ENCODE measurements at places on chromosomes 3 and 15.

GRCh38 chr3:36482256-36482655 is 102.0 kb downstream of the STAC start:
- DNase-seq: no peak

DNA sequence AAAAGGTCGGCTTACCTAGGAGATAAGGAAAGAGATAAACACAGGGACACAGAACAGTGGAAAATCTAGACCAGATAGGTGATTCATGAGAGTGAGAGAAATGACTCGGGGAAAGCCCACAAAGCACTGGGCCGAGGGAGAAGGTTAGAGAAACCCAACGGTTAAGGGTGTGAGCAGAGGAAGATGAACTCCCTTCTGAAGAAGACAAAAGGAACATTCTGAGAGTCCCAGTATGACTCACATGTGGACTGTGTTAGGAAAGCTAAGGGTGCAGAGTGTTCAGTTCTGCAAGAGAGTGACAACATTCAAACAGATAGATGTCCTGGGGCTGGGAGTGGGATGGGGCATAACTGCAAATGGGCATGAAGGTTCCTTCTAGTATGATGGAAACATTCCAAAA is 83.0 kb downstream of the CNTN3 start:
- DNase-seq: no peak

DNA sequence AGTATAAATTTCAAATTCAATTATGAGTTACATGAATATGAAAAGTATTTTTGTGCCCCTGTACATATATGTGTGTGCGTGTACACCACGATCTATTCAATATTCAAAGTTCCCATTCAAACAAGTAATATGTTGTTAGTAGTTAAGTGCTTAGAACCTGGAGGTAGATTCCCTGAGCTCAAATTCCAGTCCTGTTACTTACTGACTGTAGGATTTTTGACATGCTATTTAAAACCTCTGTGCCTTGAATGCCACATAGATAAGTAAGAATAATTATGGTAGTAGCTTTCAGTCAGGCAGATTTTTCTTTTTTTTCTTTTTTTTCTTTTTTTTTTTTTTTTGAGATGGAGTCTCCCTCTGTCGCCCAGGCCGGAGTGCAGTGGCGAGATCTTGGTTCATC is 53.3 kb upstream of the CMSS1 start:
- DNase-seq: no peak

GRCh38 chr3:123620343-123620742 is 35.5 kb upstream of the HACD2 start:
- no peak for DNase-seq

- DNase-seq: no peak
Measured at GRCh38 chr3:188468662-188469061, 314.7 kb downstream of the LPP start.

- no peak for DNase-seq
Measured at GRCh38 chr15:69316291-69316690, 17.6 kb downstream of the PAQR5 start.

- DNase-seq: no peak
Measured at GRCh38 chr15:41882689-41883483, 11.0 kb downstream of the SPTBN5 start.

DNA sequence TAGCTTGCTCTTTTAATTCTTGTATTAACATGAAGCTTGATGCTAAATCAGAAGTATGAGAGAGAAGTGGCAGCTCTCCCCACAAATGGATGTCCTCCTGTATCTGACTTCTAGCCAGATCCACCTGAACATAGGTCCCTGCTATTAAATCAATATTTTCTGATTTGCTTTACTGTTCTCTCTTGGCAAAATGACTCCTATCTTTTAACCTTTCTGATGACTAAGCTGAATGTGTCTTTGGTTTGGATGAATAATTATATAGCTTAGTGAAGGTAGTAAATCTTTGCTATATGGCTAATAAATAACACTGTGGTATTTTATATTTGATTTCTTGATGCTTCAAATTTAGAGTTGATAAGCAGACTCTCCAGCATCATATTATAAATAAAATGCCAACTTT is 28.3 kb upstream of the ARL14 start:
- no peak for DNase-seq

GRCh38 chr15:62444104-62445022 is 279.3 kb upstream of the C2CD4B start:
- DNase-seq: no peak

DNA sequence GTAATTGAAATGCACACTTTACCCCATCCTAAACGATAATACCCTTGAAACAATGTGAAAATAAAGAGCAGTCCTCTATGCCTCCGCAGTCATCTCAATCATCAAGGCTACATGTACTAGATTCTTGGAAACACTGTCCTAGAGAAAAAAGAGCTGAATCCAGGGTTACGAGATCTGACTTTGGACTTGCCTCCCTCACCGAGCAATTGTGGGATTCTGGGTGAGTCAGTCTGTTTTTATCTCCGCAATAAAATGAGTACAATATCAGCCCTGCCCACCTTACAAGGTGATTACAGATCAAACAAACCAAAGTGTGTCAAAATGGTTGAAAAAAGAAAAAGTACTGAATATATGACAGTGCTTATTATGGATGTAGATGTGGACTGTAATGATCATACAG is 152.3 kb upstream of the SNTN start:
- no peak for DNase-seq

GRCh38 chr15:36356978-36357601 is 222.3 kb upstream of the CDIN1 start:
- DNase-seq: no peak

- peak; percentile 92 for DNase-seq
Measured at GRCh38 chr3:64238971-64239667, 13.9 kb upstream of the PRICKLE2 start.

DNA sequence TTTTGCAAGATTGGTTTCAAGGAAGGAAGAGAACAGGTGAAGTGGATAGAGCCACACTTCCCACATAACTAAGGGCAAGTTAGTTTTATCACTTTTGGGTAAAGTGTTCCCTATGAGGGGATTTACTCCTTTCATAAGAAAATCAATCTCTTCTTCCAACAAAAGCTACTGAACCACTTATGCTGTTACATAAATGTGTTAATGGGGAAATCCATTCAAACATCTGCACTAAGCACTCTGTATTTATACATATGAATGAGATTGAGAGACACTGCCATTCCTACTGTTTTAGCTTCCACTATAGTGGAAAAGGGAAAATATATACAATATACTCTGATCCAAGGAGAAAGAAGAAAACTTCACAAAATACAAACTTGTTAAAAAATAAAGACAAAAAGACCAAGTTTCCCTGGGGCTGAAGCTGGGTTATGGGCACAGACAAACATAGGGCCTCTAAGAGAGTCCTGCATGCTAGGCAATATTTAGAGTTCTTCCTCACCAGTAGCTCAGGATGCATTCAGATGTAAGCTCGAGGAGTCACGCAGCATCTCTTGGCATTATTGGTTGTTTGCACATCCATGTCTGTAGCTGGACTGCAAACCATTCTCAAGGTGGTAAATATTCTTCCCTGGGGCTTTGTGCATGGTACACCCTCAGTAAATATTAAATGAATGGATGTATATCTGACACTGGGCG is 454.2 kb downstream of the FGF12 start:
- DNase-seq: no peak

GRCh38 chr15:95252404-95252803 is 1021.0 kb downstream of the MCTP2 start:
- no peak for DNase-seq

GRCh38 chr3:23916152-23916885 is 471 bp downstream of the NKIRAS1 start:
- DNase-seq: no peak

- no peak for DNase-seq
Measured at GRCh38 chr15:31295658-31296057, 31.0 kb upstream of the KLF13 start.

DNA sequence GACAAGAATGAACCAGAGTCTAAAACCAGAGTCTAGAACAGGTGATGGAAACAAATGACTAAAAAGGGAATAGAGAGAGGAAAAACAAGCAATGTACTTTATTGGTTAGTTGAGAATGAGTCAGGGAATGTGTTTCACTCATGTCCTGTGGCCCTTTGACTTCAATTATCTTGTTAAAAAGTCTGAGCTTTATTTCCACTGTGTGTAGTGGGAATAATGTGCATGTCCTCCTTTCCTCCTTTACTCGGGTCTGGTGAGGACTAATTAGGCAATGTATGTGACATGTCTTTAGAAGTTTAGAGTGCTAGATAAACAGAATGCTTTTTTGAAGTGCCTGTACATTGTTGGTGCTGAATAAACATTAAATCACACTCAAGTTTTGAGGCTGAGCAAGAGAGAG is 21.3 kb downstream of the LSAMP start:
- no peak for DNase-seq

DNA sequence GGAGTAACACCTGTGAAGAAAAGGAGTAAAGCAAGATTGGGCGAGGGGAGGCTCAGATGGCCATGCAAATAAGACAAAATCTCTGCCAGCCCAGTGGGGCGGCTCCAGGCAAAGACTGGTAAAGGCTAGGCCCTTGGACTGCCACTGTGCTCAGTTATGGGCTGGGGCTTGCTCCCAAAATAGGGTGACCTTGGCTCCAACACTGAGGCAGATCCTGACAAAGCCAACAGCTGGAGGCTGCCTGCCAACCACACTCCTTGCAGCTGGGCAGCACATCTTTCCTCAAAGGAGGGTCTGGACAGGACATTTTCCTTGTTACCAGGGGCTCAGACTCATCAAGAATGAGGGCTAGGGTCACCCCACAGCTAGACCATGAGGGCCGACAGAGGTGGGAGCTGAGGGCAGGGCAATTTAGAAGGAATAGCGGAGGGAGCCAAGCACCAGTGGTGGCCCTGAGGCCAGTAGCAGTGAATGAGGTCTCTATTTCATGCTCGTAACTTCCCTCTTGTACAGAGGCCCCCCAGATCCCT is 86.1 kb downstream of the CHRD start:
- DNase-seq: no peak

DNA sequence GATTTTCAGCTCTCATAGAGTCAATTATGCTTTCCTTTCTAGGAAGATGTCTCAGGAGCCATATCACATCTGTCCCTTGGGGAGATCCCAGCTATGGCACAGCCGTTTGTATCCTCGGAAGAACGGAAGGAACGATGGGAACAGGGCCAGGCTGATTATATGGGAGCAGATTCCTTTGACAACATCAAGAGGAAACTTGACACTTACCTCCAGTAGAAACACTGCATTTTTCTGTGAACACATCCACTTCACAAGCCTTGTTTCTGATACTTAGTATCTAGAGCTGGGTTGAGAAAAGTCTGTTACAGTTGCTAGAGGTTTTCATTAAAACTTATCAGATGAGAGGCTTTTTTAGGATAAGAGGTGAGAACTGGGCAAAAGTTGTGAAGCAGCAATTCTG is 35.4 kb downstream of the GYG1 start:
- no peak for DNase-seq

- no peak for DNase-seq
Measured at GRCh38 chr3:29465836-29466235, 185.0 kb downstream of the RBMS3 start.

GRCh38 chr3:29255854-29256696 is 24.8 kb upstream of the RBMS3 start:
- DNase-seq: no peak

GRCh38 chr3:42057561-42058211 is 33.5 kb upstream of the TRAK1 start:
- no peak for DNase-seq

- no peak for DNase-seq
Measured at GRCh38 chr15:58440922-58441321, 9.1 kb downstream of the LIPC start.

DNA sequence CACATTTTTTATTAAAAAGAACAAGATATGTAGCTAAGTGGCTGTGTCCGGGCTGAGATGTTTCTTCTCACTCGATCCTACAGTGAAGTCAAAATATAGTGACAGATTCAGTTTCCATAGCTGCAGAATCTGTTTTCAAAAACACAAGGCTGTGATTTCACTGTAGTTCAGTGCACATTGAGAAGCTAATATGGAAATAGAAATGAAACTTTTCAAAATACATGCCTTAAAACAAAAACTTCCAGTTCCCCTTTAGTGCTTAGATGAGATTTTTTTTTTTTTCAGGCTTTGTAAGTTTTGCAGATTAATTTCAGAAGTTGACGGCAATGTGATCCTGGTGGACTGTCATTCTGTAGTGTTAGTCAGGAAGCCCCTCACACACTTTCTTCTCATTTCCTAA is 23.8 kb upstream of the TRAK1 start:
- DNase-seq: no peak

DNA sequence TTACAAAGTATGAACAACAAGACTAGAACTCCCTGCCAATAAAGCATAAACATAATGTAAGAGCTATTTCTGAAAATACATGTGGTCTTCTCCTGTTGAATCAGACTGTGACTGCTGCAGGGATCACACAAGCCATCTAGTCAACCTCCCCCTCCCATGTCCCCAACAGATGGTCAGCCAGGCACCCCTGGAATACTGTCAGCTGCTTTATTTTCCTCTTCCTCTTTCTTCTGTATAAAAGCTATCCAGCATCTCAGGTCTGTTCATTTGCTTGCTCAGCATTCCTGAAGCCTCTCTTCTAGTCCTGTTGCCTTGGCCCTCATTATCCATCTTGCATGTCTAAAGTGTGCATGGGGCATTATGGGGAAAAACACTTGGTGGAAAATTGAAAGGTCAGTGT is 6.5 kb upstream of the MINDY4B start:
- no peak for DNase-seq

DNA sequence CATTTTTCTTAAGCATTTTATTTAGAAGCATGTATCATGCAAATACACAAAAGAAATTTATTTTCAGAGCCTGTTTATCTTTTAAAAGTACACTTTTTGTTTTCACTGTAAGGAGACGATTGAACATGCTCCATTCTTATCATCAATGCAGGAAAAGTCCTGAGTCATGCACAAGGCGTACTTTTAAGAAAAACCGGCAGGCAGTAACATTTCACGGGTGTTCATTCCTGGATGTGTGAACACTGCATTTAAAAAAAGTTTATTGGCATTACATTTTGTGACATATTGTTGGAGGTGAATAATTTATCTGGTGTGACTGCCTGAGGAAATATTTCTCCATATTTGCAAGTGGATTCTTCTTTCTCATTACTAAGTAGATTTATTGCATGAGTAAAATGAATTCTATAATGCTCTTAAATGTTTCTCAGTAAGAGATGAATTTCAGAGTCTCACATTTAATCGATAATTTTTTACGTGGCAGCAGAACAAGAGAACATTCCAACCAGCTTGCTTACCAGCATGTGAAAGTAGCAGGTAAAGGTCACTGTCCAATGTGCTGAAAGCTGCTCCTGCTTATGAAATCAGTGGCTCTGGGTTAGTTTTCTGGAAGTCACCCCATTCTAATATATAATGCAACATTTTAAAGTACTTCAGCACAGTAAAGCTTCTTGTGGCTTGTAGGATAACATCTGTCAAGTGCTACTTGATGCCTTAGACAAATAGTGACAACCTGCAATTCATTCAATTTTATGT is 87.0 kb downstream of the SV2B start:
- DNase-seq: no peak

GRCh38 chr3:117281371-117281770 is 571.8 kb downstream of the TUSC7 start:
- no peak for DNase-seq
